ENCODE measurements at places on chromosomes 4 and X. TPM values are rescaled to one million over a fixed set of nuclear protein-coding genes. Genes with fewer than 3 reads are reported as not detected.

- DNase-seq, result no peak
Measured at GRCh38 chrX:625137-625691, 5.4 kb upstream of the SHOX start.

DNA sequence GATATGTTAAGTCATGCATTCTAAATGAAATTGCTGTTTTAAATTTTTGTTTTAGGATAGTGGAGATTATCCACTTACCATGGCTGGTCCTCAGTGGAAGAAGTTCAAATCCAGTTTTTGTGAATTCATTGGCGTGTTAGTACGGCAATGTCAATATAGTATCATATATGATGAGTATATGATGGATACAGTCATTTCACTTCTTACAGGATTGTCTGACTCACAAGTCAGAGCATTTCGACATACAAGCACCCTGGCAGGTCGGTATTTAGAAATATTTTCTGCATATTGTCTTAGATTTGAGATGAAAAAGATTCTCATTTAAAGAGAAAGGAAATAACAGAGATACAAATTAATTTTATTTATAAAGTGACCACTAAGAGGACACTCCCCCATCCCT, 83.6 kb downstream of the STAG2 start:
- no peak for DNase-seq

DNA sequence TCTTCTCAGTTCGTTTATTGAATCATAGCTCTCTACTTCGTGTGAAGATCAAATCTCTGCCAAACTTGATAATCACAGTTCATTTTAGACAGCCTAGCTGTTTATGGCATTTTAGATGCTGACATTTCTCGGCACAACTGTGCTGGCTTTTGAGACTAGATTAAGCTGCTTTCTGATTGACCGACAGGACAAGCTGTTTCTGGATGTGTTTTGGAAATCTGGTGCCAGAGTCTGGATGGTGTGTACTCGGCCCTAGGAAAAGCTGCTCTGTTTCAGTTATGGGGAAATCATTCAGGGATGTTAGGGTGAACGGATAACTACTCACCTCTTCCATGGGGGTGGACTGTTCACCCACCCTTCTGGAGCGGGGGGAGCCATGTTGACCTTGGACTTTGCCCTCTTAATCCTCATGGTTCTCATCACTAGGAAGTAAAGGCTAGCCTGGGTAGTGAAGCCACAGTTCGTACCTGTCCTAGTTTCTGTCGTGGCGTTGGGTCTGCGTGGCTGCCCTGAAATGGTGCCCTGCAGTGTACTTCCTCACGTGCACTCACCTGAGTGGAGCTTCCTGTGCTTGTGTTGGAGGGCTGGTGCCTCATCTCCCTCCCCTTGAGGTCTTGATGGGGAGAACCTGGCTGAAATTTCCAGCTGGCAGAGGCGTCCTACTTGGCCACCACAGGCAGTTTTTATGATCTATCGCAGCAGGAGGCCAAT, 13.7 kb upstream of the WDR1 start:
- no peak for DNase-seq

- no peak for DNase-seq
Measured at GRCh38 chrX:97602465-97603258, 719.0 kb downstream of the RPA4 start.

DNA sequence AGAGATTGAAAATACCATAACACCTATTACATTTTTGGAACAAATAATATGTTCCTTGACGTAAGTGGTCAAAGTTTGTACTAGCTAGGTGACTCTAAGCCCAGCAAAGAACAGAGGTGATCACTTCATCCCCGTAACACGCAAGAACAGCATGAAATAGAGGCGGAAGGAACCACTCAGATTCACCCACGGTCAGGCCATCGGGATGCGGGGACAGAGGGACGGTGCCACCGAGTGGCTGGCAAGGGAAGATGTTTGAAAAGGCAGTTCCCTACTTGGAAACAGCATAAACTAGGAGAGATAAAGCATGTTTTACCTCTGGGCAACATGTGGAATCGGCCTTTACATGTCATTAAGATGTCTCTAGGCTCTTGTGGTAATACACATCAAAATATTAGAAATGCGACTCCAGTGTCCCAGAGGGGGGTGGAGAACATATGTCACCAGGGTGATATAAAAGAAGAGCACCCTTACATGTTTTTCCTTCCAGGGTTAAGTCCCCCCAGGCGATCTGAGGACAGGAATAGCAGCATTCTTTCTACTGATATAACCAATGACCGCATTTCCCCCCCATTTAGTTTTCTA, 84.0 kb downstream of the PHKA2 start:
- no peak for DNase-seq

- DNase-seq, result no peak
Measured at GRCh38 chrX:27444093-27444908, 18.8 kb downstream of the PPP4R3C start.

GRCh38 chrX:6777238-6778002, 242.5 kb upstream of the VCX3A start:
- DNase-seq, result no peak

- DNase-seq, result no peak
Measured at GRCh38 chrX:13646154-13646549, 6.8 kb upstream of the TCEANC start.

- no peak for DNase-seq
Measured at GRCh38 chrX:103864886-103865534, 33.0 kb upstream of the RAB9B start.

DNA sequence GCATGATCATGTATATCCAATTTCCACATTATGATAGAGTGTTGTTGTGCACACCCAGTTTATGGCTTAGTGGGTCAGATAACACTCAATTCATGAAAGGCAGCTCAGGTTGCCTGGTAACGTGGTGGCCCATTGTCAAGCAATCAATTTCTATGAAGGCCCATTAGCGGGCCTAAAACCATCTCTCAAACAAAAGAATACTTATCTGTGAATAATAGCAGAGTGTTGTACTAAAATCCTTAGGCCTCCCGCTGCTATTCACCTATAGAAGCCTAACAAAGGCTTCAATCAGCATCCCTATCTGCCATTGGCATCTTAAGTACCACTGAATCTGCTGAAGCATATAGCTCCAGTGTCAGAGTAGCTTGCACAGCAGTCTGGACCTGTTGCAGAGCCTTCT, 849.6 kb upstream of the POU3F4 start:
- no peak for DNase-seq

DNA sequence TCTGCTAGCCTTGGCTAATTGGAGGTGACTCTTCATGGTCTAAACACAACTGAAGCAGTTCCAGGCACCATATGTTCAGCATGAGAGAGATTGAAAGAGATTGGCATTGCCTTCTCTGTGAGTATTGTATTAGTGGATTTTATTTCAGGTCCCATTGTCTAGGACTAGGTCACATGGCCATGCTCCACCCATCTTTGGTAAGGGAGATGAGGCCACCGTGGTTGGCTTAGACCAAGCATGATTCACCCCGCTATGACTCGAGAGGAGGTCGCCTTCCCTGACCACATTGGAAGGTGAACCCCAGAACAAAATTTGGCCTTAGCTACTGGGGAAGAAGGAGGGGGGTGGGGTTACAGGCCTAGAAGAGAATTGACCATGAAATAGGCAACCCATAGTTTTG, 109.9 kb upstream of the BCOR start:
- DNase-seq, result no peak

CABS1 gene
- not detected for total RNA-seq

UGT2B15 gene
- total RNA-seq, result not detected

CXCL1 gene
- total RNA-seq, result 1.0 TPM

NLGN4X gene
- total RNA-seq, result 0.82 TPM

DSPP gene
- total RNA-seq, result not detected

All from chondrocyte (in vitro differentiated cells).